ENCODE measurements at places on chromosomes 3 and 15.

- DNase-seq = no peak
Measured at GRCh38 chr3:43013743-43014155, 34.6 kb downstream of the GASK1A start.

- peak; percentile 63 for DNase-seq
Measured at GRCh38 chr3:131526801-131527347, 24.1 kb upstream of the MRPL3 start.

DNA sequence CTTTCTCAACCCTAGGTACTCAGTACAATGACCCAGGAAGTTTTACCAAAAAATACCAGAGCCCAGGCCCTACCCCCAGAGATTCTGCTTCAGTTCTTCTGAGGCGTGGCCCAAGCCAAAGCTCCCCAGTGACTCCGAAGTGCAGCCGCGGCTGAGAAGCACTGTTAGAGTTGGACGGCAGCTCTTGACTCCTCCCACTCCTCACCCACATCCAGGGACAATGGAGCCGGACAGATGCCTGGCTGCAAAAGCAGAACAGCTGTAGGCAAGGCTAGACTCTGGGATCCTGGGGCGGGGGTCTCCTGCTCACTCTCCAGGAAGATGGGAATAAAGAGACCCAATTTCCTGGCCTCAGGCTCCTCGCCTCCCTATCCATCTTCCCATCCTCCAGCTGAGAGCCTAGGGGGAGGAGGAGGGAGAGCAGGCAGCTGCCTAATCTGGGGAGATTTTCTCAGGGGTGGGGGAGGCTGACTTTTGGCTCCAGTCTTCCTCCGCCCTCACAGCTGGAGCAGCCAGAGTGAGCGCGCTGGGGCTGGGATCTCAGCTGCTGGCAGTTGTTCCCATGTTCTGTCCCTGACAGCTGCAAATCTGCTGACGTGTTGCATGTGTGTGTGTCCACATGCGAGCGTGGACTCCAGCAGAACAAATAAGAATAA lies 223.8 kb downstream of the OPA1 start:
- peak; percentile 86 for DNase-seq

DNA sequence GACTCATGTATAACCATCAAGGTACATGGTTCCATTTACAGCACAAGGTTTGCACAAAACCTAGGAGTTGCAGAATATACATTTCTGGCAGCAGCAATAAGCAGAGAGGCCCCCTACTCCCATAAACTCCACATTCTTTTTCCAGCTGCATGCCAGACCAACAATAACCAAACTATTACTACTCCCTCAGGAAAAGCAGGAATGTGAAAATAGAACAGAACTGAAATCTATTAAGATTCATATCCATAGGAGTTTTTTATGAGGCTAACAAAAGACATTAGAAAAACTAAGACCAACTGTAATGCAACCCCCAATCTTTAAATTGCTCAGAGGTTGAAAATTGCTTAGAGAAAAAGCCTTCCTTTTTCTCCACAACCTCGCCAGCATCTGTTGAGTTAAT lies 27.6 kb upstream of the TOP2B start:
- no peak for DNase-seq

DNA sequence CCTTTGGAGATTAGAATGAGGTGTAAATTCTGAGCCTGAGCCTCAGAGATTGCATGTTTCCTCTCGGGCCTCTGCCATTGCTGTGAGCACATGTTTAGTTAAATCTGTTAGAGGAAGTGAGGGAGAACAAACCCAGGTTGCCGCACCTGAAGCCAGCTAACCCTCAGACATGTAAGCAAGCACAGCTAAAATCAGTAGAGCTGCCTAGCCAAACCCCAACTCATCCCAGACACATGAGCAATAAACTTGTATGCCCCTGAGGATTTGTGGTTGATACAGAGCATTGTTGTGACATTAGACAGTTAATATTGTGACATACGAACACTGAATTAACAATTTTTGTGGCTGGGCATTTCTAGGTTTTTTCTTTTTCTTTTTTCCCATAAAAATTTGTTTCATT lies 41.9 kb downstream of the NMD3 start:
- DNase-seq = no peak

DNA sequence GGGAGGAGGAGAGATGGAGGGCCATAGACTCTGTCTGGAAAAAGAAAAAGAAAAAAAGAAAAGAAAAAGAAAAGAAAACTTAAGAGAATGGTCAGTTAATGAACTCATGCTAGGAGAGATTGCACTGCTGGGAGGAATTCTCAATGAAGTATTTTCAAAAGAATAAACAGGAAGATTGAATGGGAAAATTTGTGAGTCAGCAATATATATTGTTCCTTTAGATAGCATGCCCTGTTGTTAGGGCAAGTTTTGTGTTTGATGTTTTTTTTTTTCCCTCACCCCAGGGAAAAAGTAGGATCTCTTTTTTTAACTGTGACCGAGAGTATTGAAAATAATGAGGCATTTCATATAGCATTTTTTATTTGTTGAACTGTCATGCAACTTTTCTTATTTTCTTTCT lies 7.8 kb upstream of the NR1D2 start:
- no peak for DNase-seq

DNA sequence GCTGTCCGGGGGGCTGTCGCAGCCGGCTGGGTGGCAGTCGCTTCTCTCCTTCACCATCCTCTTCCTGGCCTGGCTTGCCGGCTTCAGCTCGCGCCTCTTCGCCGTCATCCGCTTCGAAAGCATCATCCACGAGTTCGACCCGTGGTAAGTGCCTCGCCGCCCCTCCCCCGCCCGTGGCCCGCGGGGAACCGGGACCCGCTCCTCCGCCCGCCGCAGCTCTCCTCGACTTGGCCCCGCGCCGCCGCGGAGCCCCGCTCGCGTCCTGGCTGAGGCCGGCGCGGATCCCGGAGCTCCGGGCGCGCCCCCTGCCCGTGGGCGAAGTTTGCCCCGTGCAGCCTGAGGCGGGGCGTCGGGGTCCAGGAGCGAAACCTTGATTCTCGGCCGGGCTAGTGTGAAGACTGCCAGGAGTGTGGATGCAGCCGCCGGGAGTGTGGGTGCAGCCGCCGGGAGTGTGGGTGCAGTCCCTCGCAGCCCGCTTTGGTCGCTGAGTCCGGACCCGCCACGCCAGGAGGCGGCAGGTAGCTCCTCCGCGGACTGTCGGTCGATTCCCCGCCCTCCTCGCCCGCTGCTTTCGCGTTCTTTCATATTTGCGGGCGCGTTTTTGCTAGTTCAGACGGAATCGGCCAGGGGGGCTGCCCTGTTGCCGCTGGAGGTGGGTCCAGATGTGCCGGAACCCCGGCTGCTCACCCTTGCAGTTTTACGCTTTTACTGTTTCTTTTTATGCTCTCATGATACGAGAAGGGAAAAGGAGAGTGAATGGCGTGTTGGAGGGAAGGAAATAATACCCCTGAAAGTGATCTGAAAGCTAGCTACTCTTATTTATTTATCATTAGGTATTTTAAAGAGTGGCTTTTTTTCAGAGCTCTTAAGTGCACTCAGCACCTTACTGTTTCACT lies 692 bp downstream of the STT3B start:
- no peak for DNase-seq

GRCh38 chr3:119330858-119331257 lies 36.7 kb downstream of the ARHGAP31 start:
- no peak for DNase-seq

GRCh38 chr3:154168998-154169795 lies 48.0 kb downstream of the ARHGEF26 start:
- peak; percentile 11 for DNase-seq

GRCh38 chr3:23302271-23302670 lies 99.1 kb downstream of the UBE2E2 start:
- no peak for DNase-seq

- DNase-seq = no peak
Measured at GRCh38 chr3:112304611-112305010, 10.6 kb upstream of the SLC9C1 start.

- DNase-seq = no peak
Measured at GRCh38 chr15:32687556-32687955, 30.2 kb upstream of the GREM1 start.

- DNase-seq = peak; percentile 8
Measured at GRCh38 chr15:89496155-89497098, at the start of gene RHCG. TSS of gene RHCG (minus strand) at chr15:89496583. CDS start at chr15:89496544, 39 bp downstream.

GRCh38 chr15:89335298-89336041 lies 846 bp upstream of the POLG start:
- no peak for DNase-seq

DNA sequence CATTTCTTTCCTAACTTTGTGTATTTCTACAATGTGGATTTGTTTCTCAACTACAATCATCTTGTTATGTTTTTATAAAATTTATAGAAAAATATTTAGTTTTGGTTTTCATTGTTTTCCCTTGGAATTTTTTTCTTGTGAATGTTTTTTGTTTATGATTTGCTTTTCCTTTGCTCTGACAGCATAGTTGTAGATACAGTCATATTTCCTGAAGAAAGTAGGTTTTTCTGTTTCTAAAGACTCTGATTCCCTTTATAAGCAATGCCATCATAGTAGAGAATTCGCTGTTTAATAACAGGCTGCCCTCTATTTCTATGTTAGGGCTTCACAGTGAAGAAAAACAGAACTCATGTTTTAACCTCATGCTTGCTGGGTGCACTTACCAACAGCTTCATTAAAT lies 482.3 kb downstream of the ZBBX start:
- no peak for DNase-seq

DNA sequence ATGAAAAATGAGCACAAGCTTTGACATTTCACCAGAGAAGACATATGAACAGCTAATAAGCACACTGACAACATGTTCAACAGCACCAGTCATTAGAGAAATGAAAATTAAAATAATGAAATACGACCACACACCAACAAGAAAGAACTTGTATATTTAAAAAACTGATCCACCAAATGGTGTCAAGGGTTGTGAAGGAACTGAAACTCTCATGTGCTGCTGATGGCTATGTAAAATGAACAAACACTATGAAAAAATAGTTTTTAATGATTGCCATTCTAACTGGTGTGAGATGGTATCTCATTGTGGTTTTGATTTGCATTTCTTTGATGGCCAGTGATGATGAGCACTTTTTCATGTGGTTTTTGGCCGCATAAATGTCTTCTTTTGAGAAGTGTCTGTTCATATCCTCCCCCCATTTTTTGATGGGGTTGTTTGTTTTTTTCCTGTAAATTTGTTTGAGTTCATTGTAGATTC lies 193.8 kb downstream of the SCAPER start:
- DNase-seq = no peak

- no peak for DNase-seq
Measured at GRCh38 chr3:96007650-96008195, 806.7 kb upstream of the EPHA6 start.

GRCh38 chr3:144942838-144943197 lies 971.2 kb downstream of the DIPK2A start:
- DNase-seq = no peak

DNA sequence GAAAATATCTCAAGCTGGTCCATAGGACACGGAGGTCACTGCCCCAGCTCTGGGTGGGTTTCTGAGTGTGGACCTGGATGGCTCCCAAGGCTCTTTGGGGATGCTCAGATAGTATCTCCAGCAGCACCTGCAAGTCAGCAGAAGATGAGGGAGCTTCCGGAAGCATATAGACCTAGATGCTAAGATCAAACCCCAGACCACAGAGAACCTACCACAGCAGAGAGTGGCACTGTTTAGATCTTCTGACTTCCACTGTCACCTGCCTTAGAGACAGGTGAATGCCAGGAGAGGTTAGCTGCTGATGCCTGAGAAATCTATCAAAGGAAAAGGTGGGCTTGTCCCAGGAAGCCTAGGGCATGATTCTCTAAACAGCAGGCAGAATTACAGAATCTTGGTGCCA lies 105.7 kb upstream of the TRPM1 start:
- DNase-seq = no peak

DNA sequence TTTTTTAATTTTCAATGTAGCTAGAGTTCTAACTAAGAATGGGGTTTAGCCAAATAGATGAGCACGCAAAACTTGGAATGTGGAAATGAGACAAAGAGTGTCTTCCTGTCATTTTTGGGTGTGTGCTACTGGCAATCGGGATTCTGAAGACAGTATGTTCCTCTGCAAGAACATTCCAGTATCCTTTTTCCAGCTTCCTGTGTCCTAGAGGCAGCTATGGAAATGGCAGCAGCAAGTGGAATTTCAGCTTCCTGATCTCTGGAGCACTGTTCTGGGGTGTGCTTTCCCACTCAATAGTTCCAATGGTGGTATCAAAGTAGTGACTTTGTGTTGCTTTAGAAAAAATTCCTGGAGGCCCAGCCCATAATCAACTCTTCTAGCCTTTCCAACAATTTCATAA lies 642.9 kb upstream of the KCNMB2 start:
- DNase-seq = no peak

DNA sequence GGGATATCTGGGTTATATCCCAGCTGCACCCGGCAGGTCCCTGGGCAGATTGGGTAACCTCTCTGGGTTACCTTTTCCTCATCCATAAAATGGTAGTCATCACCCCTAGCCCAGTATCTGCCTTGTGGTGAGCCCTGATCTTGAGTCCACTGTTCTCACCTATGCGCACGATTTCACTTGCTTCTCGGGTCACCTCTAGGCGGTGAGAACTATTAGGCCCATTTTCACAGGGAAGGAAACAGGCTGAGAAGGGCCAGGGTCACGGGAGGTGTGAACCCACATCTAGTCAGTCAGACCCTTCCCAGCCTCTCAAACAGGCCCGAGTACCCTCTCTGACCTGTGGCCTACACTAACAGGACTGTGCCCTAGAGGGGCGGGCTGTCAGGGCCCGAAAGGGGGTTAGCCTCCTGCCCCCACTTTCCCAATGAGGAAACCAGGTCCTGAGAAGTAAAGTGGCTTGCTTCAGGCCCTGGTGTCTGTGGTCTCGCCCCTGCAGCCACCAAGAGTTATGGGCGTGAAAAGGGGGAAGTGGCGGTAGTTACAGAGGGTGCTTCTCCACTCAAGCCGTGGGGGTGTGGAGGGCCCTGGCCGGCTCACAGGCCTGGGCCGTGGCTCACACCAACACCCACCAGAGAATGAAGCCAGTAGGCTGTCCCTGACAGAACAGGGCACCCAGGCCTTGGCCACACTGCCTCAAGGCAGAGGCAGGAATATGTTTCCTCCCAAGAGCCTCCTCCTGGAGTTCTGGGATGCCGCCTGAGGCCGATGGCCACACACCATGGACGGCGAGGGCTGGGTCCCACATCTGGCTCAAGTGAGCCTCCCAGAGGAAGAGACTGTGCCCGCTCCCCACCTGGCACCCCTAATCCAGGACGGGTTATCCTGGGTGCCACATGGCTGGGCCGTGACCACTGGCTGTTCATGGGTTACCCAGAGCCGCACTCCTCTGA lies 19.5 kb downstream of the PSTPIP1 start:
- DNase-seq = no peak

Measured in NCI-H774 (cell line).